M059J (cell line): ENCODE measurements at places on chromosomes 2 and 18.

GRCh38 chr2:45750484-45750883 lies 99.0 kb downstream of the PRKCE start:
- DNase-seq: no peak

DNA sequence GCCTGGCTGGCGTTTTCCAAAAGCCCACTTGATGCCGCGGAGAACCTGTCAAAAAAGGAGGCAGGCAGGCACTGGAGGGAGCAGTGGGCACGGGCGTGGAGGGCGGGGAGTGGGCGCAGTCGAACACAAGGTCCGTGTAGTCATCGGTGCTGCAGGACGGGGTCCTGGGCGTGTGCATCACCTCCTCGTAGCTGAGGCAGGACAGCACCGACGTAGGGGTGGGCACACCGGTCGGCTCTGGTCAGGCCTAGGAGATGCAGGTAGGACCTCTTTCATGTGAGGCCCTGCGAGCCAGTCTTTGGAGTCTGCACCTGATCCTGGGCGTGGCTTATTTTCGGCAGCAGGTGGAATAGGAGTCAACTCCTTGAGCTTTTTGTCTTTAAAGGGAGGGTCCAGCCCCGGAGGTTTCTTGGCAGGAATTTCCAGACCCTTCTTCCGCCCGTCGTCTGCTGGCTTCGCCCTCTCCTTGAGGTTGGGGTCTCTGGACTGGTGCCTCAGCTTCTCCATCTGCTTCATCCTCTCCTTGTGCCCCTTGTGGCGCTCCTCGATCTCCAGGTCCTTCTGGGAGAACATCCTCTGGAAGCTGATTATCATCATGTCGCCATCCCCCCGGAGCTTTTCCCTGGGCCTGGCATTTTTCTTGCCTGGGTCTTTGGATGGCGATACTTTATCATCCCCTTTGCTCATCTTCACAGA lies 892.5 kb upstream of the LRRTM1 start:
- DNase-seq: no peak

GRCh38 chr18:45336448-45336847 lies 278.8 kb upstream of the SLC14A2 start:
- DNase-seq: no peak

DNA sequence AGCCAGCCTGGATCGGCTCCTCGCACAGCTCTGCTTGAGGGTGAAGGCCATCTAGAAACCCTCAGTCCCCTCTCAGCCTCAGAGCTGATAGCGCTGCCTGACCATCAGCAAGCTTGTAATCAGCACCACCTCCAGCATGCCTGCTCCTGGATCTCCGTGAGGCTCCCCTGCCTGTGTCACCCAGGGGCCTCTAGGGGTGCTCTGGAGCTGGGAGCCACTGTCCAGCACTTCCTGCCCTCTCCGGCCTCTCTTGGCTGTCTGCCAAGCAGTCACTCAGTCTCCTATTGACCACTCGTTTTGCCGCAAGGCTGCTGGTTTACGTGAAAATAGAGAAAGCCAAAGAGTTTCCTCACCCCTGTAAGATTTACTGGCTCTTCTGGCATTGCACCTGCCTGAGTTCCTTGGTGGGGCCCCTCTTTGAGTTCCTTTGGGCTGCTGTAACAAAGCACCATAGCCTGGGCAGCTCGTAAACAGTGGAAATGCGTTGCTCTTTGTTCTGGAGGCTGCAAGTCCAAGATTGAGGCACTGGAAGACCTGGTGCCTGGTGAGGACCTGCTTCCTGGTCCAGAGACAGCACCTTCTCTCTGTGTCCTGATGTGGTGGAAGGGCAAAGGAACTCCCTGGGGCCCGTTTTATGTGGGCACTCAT lies 17.9 kb downstream of the CAPN10 start:
- peak; percentile 52 for DNase-seq

- DNase-seq: peak; percentile 89
Observed at GRCh38 chr2:46171411-46171953, 125.7 kb upstream of the EPAS1 start.

DNA sequence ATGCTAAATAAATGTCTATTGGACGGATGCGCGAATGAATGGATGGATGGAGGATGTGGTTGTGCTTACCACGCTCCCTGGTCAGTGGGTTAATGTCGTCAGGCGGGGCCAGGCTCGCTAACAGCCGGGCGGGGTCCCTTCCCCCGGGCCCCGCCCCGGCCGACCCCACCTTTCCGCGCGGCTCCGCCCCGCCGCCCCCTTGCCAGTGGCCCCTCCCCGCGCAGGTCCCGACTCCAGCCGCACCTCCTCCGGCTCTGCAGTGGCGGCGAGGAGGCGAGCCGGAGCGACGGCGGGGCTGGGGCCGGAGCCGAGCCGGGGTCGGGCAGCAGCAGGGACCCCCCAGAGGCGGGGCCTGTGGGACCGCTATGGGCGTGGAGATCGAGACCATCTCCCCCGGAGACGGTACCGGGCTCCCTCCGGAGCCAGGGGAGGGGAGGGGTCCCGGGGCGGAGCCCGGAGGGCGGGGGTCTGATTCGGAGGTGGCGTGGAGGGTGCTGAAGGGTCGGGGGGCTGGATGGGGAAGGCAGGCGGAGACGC lies at the start of gene FKBP1B:
Gene FKBP1B, plus strand, starts transcription at position 257 of the 537 bp plus-strand sequence. Its CDS starts 109 bp downstream, at position 366.
- peak; percentile 52 for DNase-seq
